ENCODE measurements at places on chromosomes 16 and 17.

- peak; percentile 69 for DNase-seq
Observed at GRCh38 chr17:30921544-30922196, at the start of gene ADAP2. Gene ADAP2, plus strand, starts transcription at chr17:30921945. Its CDS starts 70 bp downstream, at chr17:30922015.

DNA sequence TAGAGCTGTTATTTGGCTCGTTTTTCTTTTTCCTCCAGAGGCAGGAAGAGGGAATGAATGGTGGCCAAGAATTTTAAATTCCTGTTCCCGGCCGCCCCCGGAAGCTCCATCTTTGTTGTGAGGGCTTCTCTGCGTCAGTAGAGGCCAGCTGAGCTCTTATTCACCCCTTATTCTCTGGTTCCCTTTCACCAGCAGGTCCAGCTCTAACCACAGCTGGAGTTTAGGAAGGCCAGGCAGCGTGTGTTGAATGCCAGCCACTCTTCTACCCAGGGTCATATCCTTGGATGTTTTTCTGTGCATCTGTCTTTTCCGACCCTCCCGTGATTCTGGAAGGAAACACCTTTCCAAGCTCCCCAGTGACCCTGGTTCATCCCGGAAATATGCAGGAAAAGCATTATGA is 570.5 kb downstream of the WWOX start:
- DNase-seq: no peak

GRCh38 chr16:8241408-8241807 is 348.9 kb downstream of the TMEM114 start:
- DNase-seq: no peak

DNA sequence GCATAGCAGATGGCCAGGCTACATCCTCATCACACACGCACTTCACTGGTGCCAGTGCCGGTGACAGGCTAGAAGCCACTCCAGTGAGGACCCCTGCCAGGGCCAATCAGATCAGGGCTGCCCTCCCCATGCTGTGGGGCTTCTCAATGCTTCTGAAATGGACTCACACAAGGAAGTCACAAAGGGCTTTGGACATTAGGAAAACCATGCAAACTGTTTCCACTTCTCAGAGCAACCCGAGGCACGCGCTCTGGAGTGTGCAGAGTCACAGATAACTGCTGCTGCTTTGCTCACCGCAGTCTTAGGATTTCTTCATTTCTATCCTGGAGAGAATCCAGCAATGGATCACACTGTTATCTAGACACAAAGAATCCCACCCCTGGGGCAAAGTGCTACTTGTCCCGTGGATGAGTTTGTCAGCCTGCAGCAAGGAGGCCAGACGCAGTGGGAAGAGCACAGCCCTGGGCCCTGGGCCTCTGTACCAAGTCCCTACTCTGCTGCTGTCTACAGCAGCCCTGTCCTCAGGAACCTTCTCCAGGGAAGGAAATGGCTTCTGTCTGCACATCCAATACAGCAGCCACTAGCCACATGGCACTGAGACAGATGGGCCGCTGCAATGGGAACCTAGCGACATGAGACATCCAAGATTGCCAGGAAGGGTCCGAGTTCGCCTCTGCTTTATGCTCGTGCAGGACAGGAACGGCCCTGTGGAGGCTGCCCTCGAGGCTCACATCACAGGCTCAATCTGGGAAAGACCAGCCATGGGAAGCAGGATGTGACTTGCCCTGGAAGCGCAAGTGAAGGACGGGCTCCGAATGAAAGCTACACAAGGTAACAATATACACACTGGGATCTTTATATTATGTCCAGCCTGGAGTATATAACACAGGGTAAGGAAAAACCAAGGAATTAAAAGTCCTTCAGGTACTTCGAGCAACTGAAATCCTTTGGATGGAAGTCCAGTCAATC is 169.3 kb downstream of the ZFHX3 start:
- DNase-seq: peak; percentile 33

GRCh38 chr16:28527985-28528384 is 10.8 kb downstream of the NUPR1 start:
- DNase-seq: no peak

DNA sequence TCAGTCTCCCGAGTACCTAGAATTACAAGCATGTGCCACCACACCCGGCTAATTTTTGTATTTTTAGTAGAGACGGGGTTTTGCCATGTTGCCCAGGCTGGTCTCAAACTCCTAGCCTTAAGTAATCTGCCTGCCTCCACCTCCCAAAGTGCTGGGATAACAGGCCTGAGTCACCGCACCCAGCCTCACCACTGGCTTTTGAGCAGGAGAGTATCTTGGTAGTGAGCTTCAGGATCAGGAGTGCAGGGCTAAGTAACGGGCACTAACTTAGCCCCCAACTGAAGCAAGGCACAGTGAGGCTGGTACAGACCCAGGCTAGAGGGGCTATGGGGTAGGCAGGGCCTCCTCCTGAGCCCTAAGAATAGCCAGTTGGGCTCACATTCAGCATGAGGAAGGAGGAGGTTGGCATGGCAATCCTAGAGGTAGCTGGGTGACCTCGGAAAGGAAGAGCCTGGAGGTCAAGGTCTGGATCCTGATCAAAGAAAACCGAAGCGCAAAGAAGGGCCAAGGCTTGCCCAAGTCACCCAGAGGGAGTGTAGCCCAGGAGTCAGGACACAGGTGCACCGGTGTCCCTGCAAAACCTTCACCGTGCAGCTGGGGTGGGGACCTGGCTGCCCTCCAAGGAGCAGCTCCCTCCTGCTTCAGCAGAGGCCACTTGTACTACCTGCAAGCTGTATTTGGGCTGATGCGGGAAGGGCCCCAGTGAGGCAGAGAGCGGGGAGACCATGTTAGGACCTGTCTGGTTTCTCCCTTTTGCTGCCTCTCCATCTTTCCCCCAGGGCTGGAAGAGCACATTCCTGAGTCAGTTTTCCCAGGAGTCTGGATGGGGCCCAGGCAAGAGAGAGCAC is 1.3 kb upstream of the ADGRG5 start:
- peak; percentile 10 for DNase-seq

GRCh38 chr17:19880393-19880792 is 12.7 kb upstream of the ULK2 start:
- no peak for DNase-seq

DNA sequence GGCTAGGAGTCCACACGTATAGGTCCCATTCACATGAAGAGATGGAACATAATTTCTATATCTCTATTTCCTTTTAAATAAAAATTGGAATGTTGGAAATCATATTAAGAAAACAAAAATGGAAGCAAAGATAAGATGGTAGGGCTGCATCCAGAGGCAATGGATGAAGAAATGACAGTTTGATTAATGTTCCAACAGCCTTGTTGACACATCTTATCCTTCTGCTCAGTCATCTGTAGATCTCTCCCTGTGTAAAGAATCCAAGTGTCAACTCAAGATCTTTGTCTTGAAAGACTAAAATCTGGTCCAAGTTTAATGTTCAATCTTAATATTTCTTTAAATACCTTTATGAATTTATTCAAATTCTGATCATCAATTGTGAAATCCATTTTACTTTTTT is 7.8 kb upstream of the KCNJ2 start:
- no peak for DNase-seq

DNA sequence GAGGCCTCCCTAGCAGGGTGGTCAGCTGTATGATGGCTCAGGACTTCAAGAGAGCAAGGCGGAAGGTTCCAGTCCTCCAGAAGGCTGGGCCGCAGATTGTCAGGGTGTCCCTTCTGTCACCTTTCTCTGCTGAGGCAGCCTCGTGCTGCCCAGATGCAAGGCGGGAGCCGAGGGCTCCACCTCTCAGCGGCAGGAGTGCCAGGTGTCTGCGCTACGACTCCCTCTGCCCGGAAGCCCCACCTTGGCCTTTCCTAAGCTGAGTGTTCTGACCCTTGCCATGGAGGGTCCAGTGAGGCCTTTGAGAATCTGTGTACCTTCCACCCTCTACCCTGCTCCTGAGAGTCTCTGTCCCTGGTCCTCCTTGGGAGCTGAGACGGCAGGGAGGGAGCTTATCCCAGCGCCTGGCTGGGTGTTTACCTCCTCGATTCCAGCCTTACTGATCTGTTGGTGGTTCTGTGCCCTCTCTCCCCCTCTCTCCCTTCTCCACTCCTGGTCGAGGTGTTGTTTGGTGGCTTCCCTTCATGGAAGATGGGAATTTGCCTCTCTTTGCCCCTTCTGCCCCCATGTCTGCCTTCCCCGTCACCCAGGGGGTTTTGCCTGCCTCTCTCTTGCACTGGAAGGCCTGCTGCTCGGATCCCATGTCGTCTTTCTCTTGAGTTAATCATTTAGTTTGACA is 2.2 kb upstream of the ZNF750 start:
- no peak for DNase-seq

DNA sequence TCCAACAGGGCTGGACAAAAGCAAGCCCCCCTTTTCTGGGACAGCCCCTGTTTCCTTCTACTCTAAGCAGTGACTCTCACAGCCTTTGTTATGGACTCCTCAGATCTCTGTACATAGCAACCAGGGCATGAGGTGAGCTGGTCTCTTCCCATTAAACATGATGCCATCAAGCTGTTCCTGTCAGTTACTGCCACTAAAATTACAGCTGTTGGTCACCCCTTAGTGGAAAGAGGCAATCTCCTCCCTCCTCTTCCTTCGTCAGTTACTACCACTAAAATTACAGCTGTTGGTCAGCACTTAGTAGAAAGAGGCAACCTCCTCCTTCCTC is 95.2 kb upstream of the SMIM36 start:
- DNase-seq: no peak

DNA sequence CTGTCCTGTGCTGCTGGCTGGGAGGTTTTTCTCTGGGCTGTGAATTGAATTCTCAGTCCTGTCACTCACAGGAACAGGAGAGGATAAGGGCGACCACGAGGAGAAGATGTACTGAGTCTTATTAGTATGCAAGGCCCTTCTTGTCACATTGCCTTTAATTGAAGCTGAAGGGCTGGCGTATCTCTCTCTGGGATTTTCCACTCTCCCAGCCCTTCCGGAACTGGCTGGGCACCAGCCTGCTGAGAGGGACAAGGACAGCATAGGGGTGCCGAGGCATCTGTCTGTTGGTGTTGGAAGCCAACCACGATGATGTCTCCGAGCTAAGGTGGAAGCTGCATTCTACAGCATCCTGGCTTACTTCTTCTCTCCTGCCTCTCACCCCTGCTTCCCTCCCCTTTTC is 33.2 kb downstream of the GPRC5B start:
- DNase-seq: no peak

GRCh38 chr16:79329967-79330366 is 270.6 kb downstream of the MAF start:
- no peak for DNase-seq

- no peak for DNase-seq
Observed at GRCh38 chr17:81410852-81411251, 15.6 kb downstream of the BAHCC1 start.

DNA sequence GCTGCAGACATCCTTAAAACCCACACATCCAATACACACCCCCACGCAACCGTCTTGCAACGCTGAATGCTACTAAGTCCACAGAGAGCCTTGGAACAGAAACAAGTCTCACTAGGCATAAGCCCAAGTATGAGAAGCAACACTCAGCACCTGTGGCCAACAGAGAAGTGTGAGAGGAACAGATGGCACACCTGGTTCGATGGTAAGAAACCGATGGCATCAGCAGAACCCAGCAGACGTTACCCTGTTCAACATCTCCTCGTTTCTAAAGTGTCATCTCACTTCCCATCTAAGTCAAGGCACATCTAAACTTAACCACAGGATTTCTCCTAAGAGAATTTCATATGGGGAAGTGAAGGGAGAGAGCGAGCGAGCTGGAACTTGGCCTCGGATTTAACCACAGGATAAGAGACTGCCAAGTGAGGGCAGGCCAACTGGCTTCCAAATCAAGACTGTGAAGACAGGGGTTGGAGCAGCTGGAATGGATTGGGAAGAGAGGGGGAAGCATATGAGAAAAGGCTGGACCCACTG is 41.0 kb downstream of the NXPH3 start:
- DNase-seq: no peak

DNA sequence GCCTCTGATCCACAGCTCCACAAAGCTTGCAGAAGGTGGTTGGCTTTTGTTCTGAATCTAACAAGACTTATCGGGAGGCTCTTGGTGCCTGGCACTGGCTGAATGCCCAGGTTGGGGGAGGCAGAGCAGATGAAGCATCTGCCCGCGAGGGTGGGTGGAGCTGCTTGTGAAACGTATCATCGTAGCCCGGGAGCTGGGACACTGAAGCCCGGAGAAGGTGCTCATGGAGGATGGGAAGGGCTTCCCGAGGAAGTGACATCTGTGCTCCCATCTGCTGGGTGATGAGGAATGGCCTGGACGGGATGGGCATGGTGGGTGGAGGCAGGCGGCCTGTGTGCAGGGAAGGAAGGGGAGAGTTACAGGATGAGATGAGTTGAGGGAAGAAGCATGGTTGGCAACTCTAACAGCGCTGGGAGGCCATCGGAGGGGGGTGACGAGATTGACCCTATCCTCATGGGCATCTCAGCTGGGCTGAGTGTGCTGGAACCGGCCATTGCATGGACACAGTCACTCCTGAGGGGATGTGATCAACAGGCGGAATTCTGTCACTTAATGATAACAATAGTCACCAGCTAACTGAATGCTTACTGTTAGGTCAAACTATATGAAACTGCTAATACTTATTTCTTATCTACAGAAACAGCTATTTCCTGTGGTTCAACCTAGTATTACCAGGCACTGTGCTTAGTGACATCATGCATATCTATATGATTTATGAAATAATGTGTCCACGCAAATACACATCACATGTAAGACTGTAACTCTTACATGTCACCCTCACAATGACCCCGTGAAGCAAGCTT is 102.7 kb downstream of the ABCC6 start:
- DNase-seq: peak; percentile 44

- no peak for DNase-seq
Observed at GRCh38 chr16:19283637-19284036, 1.9 kb upstream of the CLEC19A start.

- no peak for DNase-seq
Observed at GRCh38 chr16:85150331-85150940, 38.2 kb upstream of the CIBAR2 start.

- no peak for DNase-seq
Observed at GRCh38 chr16:81140930-81141780, 45.0 kb upstream of the GCSH start.

- peak; percentile 42 for DNase-seq
Observed at GRCh38 chr17:37483311-37484039, 6.2 kb upstream of the DUSP14 start.

DNA sequence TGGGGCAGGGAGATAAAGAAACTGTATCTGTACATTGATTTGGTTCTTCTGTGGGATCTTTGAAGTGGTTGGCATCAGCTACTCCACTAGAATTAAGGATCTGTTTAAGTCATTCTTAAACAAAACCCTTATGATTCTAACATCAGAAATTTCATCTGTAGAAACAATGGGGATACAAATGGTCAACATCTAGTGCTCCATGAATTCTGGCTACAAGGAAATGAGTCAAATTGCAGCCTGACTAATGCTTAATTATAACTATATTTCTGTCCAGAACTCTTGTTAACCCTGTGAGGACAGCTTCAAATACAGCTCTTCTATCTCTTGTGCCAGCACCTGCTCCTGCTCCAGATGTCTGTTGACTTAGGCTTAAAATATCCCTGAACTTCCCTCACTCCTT is 13.9 kb upstream of the GINS3 start:
- no peak for DNase-seq

DNA sequence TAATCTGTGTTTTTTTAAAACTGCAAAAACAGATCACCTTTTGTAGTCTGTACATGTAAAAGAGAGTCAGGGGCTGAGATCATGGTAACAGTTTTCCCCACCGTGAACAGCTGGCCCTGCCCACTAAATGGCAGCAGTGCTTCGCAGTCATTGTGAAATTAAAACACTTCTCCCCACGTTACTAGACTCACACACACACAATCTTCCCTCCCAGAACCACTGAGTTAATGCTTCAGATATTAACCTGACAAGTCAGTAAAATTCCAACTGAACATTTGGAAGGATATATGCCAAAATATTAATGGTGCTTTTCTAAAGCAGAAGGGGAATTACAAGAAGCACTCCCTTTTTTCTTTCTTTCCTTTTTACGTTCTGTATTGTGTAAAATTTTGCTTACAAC is 1.2 kb upstream of the CD300LG start:
- no peak for DNase-seq

GRCh38 chr16:77496934-77497333 is 62.1 kb upstream of the ADAMTS18 start:
- DNase-seq: no peak
